SIG-M5 (cell line): ENCODE measurements at places on chromosomes 2 and 18.

DNA sequence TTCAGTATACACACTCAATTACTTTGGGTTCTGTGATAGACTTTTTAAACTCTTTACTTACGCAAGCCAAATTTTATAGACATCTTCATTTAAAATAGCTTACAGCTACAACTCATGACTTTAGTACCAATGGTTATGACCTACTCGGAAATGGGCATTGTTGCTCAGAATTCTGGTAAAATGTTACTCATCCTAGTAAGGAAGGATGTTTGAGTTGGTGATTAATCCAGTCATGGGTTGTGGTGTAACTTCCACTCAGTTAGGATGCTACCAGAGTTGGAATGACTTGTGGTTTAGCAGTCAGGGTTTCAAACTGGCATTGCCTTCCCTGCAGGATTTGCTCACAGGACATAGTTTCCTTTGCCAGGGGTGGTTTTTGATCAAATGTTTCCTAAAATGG lies 7.4 kb upstream of the NPC1 start:
- no peak for DNase-seq

DNA sequence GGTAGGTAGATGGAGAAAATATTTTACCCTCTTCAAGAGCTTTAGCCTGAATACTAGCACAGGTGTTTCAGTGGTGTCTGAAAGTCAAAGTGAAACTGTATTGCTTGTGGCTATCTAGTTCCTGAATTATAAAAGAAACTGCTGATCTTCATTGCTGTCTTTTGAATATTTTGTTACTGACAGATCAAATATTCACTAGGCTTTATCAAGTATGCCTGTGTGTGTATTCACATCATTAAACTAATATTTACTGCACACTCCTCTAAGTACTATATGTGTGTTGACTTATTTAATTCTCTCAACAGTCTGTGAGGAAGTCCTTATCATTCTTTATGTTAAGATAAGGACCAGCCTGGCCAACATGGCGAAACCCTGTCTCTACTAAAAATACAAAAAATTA lies 139.6 kb downstream of the SOCS6 start:
- no peak for DNase-seq

DNA sequence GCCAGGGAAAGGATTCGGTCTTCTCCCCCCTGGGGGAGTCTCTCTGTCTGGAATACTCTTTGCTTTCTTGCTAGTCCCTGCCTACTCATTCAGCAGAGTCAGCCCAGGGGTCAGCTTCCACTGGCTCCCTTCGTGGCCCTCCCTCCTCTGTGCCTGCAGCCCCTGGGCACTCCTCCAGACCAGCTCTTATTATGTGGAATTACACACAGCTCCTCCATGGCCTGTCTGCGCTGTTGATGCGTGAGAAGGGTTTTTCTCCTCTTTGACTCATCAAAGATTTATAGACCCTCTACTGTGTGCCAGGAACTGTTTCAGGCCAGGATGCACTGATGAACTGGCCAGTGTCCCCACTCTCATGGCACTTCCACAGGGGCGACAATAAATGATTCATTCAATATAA lies 44.4 kb downstream of the ST8SIA5 start:
- no peak for DNase-seq

DNA sequence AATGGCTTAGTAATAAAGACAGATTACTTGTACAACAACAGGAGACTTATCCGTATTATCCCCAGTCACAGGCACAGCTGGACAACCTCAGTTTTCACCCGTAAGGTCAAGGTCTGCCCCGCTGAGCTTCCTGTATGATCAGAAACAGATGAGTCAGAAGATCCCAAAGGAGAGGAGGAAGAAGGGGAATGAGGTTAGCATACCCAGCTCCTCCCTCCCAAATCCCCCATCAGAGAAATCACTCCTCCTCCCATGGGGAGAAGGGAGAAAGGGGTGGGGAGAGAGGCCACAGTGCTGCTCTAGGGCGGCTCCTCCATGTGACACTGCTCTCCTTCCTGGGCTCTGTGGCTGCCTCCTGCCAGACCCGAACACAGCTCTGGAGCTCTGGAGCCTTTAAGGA lies 53.8 kb upstream of the SPTBN1 start:
- no peak for DNase-seq

DNA sequence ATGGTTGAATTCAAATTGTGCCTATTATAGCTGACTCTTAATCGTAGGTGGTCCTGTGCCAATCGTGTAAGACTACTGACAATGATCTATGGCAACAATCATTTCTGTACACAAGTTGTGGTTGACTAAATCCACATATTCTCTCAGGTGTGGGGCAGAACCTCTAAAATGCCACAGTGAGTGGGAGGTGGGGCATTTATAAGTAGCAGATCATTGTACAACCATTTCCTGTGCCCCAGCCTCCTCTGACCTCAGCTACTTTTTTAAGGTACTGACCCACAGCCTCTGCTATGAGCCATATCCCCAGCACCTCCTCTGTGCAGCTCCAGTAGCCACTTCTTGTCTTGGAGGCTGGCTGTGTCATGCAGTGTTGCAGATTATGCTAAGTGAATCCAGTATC lies 48.6 kb upstream of the RAPH1 start:
- DNase-seq, result no peak

DNA sequence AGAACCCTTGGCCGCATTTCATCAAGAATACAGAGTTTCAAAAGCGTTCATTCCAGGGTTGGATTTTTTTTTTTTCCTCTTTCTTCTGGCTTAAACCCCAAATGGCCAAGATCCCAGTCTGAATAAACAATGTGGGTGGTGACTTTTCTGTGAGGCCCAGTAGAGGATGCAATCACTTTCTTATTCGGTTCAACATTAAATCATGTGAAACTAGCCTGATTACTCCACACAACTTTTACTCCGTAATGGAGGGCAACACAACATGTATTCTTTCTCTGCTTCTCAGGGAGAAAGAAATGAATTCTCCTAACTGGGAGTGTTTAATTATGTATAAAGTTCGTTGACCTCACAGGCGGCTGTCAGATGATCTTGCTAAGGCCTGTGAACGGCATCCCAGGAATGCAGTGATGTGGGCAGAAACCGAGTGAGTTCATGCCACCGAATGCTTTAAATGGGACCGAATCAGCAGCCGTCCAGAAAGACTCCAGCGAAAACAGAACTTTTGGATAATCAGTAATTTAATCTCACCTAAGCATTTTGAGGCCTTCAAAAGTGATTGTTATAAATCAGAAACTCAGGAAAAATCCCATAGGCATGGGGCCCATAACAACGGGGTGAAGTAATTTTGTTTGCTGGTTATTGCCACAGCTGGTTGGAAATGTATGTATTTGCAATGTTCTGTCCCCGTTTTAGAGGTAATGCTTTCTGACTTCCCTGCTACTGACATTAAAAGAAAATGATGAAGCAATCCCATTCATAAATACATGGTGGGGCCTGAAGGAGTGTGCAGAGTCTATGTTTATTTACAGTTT lies 81.5 kb downstream of the BCL2 start:
- DNase-seq, result no peak

- DNase-seq, result no peak
Measured at GRCh38 chr2:50396298-50396631, 635.7 kb downstream of the NRXN1 start.

GRCh38 chr18:76553715-76554546 lies 58.9 kb upstream of the ZNF516 start:
- peak; percentile 87 for DNase-seq
